ENCODE measurements at places on chromosomes 5 and 9.

DNA sequence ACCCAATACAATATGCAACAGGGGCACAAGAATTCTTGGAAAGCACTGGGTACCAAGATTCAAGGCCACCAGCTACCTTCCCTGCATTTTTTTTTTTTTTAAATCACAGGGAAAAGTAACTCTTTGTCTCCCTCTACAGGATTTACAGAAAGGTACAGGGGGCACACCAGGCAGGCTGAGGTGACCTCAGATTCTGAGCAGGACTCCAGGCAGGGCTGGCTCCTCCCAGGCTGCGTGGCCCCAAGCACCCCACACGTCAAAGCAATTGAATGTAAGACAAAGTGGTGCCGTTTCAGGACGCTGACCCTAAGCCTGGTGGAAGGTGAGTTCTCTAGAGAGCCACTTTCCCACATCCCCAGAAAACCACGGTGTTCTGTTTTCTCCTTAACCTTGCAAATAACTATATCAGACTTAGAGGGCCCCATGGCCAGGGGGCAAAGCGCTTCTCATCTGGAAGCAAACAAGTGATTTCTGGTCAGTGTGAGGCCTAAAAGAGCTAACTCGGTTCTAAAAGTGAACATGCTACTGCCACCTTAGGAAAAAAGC is 222.6 kb downstream of the ROR2 start:
- peak; percentile 88 for DNase-seq

GRCh38 chr5:176561259-176561658 is 12.1 kb downstream of the CDHR2 start:
- DNase-seq: no peak

DNA sequence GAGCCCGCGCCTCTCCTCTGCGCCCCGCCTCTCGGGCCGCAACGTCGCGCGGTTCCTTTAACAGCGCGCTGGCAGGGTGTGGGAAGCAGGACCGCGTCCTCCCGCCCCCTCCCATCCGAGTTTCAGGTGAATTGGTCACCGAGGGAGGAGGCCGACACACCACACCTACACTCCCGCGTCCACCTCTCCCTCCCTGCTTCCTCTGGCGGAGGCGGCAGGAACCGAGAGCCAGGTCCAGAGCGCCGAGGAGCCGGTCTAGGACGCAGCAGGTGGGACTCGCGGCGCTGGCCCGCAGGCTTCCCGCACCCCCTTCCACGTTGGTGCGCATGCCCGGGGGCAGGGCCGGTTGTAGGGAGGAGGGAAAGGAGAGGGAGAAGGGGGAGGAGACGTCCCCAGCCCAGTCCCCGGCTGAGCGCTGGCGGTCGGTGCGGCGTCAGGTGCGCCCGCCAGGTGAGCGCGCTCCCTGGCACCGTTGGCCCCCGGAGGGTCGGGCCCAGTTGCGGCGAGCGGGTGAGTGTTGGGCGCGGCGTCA is at the start of gene OCLN:
Gene OCLN, plus strand, starts transcription at position 400 of the 532 bp plus-strand sequence. CDS start 11,455 bp downstream, outside the sequence.
- DNase-seq: peak; percentile 85

DNA sequence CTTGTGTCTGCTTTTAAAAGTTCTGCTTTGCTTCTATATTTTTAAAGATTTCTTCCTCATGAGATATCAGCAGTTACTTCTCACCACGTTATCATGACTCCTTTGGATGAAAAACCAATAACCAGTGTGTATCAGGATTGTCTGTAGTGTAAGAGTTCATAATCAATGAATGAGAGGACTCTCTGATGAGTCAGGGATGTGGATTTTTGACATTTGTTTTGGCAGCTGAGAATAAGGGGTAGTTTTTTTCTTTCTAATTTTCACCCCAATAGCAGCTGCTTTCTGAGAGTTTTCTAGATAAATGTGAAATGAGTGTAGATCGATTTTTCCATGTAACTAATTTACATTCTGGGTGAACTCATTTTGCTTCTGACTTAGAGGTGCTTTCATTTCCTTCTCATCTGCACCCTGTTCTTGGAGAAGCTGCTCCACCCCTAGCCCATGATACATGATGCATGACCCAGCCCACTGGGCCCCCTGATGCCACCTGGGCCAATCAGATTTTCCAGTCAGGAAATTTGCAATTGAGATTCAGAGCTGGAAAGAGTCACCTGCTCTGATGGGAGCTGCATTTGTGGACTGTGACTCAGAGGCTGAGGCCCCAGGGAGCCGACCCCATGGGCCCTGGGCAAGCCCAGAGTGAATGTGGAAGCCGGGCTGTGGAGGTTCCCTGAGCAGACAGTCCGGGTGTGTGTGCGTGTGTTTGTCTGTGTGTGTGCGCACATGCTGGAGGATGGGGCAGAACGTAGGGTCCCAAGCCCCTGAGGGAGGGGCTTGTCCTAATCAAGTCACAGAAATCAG is 159.3 kb downstream of the RGS3 start:
- DNase-seq: no peak

- no peak for DNase-seq
Measured at GRCh38 chr9:69172895-69173294, 1.2 kb upstream of the TJP2 start.

DNA sequence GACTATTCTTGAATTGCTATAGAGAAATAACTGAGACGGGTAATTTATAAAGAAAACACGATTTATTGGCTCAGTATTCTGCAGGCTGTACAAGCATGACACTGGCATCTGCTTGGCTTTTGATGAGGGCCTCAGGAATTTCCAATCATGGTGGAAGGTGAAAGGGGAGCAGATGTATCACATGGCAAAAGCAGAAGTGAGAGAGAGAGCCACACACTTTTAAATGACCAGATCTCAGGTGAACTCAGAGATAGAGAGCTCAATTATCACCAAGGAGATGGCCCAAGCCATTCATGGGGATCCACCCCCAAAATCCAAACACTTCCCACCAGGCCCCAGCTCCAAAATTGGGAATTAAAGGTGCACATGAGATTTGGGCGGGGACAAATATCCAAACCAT is 15.3 kb downstream of the GABRA1 start:
- DNase-seq: no peak

GRCh38 chr9:130948266-130948665 is 9.2 kb upstream of the FIBCD1 start:
- DNase-seq: no peak

DNA sequence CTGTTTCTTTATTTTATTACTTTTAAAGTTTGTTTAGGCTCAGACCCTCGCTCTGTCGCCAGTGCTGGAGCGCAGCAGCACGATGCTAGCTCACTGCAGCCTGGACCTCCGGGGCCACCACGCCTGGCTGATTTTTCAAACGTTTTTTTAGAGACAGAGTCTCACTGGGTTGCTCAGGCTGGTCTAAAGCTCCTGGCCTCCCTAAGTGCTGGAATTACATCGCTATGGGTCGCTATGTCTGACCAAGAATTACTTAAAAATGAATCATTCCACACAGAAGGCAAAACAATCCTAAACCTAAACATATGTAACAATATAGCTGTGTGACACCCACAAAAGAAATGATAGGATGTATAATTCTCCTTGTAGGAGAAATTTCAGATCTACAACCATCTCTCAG is 86.9 kb upstream of the SIMC1 start:
- no peak for DNase-seq

GRCh38 chr5:88555674-88556073 is 287.0 kb upstream of the TMEM161B start:
- no peak for DNase-seq

- DNase-seq: no peak
Measured at GRCh38 chr5:18158166-18158565, 523.9 kb downstream of the TAF11L14 start.

DNA sequence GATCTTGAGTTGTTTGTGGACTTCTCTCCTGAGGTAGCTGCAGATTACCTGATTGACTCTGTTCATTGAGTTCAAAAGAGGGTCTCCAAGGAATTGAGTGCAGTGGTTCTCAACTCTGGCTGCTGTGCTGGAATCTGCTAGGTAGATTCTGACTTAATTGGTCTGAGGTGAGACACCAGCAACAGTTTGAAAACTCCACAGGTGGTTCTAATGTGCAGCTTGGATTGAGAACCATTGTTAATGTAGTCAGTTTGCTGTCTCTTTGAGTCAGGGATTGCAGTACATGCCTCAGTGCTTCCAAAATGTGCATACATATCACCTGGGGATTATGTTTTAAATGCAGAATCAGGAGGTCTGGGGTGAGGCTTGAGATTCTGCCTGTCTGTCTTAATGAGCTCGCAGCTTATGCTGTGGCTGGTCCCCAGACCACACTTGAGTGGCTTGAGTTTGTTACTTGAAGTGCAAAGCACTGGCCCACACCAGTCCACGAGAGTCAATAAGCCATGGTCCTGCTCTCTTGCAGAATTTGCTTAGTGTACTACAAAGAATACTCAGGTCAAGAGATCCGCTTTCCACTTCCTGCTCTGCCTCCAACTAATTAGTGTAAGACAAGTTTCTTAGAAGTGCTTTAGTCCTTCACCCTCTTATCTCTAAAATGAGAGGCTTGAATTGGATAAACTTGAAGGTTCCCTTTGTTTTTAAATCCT is 82.3 kb downstream of the ATG10 start:
- DNase-seq: no peak

DNA sequence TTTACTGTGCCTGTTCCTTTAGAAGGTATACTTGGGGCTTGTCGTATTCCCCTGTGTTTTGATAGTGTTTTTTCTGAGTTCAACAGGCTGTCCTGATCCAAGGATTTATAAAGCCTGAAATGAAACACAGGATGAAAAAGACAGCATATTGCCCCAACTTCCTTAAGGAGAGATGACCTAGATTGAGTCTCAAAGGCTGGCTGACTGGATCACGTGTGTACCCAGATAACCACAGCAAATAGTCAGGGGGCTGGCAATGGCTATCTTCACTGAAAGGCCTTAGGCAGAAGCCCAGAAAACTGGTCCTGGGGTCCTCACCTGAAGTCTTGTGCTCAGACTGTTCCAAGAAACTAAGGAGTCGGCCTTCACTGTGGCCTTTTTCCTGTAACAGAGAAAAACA is 7.7 kb upstream of the HK3 start:
- DNase-seq: no peak

DNA sequence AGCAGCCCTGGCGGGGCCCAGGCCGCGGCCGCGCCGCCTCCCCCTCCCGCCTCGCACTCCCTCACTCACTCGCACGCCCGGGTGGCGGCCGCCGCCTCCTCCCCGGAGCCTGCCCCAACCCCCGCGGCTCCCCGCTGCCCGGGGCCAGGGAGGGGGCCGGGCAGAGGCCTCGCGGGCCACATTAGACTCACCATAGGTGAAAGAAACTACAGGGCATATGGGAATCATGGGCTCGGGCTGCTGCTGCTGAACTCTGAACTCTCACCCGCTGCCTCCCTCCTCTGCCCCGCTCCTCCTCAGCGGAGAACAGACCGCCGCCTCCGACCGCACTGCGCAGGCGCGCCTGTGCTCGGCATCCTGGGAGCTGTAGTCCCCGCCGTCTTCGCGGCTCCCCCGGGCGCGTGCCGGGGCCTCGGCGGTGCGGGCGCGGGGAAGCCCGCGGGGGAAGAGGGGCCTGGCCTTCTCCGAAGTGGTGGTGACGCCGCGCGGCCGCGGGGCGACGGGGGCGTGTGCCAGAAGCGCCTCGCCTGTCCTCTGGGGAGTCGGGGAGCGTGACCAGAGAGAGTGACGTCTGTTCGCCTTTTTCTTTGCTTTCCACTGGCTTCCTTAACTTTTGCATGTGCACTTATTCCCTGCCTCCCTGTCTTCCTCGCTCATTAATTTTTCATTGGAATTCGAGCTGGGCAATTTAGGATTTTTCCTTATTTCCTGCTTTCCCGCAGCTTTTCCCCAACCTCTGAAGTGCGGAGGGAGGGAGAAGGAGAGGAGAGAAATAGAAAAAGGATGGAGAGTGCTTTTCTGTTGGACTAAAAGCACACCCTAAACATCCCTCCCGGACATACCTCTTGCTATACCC is at the start of gene ZFR:
Gene ZFR, minus strand, starts transcription at position 310 of the 856 bp plus-strand sequence. Its CDS starts 82 bp downstream, at position 228.
- peak; percentile 99 for DNase-seq

GRCh38 chr9:98702835-98703380 is 5.8 kb downstream of the GABBR2 start:
- no peak for DNase-seq

GRCh38 chr5:56622141-56622540 is 193.2 kb upstream of the MAP3K1 start:
- no peak for DNase-seq

DNA sequence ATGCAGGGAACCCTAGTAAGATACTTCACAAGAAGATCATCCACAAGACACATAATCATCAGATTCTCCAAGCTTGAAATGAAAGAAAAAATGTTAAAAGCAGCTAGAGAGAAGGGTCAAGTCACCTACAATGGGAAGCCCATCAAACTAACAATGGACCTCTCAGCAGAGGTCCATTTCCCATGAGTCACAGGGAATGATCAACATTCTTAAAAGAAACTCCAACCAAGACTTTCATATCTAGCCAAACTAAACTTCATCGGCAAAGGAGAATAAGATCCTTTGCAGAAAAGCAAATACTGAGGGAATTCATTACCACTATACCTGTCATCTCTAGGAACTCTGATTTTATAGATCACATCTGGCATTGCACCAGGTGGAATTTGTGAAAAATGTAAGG is 52.9 kb upstream of the SPATA31E1 start:
- no peak for DNase-seq

- DNase-seq: no peak
Measured at GRCh38 chr5:180959661-180960060, 29.0 kb upstream of the BTNL3 start.

GRCh38 chr9:27714388-27714787 is 141.1 kb upstream of the C9orf72 start:
- peak; percentile 23 for DNase-seq

GRCh38 chr5:130992095-130992494 is 173.0 kb downstream of the HINT1 start:
- no peak for DNase-seq

- no peak for DNase-seq
Measured at GRCh38 chr9:69899491-69899890, 78.9 kb downstream of the CFAP95 start.

DNA sequence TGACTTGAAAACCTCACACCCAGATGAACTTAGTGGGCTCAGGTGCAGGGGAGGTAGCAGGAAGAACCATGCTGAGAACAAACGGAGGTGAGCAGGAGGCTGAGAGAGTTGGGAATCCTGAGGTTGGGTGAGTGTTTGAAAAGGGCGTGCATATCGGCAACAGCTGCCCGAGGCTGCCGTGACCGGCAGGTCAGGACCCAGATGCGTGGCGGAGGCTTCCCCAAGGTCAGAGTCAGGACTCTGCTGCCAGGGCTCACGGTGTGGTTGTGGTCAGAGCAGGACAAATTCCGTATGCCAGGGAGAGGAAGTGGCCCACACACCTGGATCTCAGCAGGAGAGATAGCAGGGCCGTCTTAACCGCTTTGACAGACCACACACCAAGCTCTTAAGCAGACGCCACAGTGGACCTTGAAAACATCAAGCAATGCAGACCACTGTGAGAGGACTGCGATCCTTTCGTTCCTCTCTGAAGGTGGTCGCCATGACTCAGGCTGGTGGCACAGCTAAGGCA is 43.1 kb downstream of the ADAMTS16 start:
- DNase-seq: no peak

DNA sequence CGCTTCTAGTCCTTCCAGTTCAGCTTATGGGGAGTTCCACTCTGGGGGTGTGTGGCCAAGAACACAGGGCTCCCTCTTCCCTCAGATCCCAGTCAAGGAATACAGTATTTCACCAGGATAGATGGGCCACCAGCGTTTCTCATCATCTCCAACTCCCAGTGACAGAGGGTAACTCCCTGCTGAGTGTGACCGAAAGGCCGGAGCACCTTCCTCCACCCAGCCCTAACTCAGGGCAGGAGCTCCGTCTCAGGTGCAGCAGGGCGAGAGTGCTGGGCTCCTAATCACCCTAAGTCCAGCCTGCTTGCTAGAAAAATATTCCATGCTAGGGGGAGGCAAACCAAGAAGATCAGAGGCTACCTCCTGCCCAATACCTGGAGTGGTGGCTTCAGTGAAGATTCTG is 102.6 kb downstream of the ADAMTS2 start:
- DNase-seq: no peak
